Left forelimb (tissue), 1 donor: ENCODE measurements at places on chromosomes 4 and X.

DNA sequence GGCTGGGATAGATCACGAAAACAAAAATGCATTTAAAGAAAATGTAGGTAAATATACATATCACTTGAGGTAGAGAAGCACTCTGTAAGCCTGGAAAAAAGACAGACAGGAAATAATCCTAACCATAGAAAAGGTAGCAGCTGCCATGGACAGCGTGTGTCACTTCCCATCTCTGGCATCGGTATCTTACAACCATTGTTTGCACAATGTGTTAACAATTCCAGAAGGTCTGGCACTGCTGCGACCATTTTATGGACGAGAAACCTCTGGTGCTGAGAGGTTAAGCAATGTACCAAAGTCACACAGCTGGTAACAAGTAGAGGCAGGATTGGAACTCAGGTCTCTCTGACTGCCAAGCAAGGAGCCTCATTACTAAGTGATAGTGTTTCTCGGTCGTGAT, 1.7 kb upstream of the MTNR1A start:
- DNase-seq: no peak

- no peak for DNase-seq
These were observed 197.2 kb downstream of the ARHGAP24 start for GRCh38 chr4:85672116-85672515.

GRCh38 chr4:181690498-181690897, 552.7 kb upstream of the TENM3 start:
- DNase-seq: no peak

GRCh38 chrX:27241981-27242380, 221.2 kb downstream of the PPP4R3C start:
- DNase-seq: no peak

DNA sequence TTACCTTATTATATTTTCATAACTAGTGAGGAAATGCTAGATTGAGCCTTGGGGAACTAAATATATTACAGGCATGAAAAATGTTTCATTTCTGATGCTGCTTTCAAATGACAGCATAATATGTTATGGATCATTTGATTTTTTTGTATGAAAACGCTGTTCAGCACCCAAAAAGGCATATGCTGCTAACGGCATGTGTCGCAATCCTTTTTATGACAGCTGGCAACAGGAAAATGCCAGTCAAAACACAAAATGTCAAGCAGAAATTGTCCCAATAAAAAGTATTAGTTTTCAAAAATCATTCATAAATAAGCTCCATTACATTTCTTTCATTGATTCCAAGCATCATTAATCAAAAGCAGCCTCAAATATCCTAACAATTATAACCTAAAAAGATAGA, 1244.5 kb downstream of the PCDH7 start:
- DNase-seq: no peak

GRCh38 chr4:123399627-123400358, 3.2 kb downstream of the SPRY1 start:
- peak; percentile 85 for DNase-seq

DNA sequence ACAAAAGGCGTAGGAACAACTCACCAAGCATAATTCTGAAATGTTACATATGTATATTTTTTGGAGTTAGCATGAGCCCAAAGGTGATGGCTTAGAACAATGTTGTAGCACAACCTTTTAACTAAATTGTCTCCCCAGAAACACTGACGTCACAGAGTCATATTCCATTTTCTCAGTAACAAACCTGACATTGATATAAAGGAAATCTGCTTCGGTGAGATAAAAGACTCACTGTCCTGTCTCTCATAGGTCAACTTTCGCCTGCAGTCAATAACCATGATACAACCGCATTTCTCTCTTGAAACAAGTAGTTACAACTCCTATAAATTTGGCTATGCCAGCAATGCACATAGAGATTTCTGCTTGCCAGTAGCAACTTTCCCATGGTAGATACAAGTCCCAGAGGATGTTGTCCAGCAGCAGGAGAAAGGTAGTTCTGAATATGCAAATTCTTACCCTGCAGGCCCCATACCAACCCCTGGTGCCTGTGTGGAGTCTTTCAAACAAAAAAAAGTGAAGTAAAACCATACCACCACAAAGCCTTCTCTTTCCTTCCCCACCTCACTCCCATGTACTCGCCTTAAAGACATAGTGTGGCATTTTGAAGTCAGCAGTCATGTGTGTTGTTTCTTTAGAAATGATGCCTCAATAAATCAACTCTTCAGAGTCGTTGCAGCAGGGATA, 47.9 kb downstream of the MTM1 start:
- DNase-seq: no peak

DNA sequence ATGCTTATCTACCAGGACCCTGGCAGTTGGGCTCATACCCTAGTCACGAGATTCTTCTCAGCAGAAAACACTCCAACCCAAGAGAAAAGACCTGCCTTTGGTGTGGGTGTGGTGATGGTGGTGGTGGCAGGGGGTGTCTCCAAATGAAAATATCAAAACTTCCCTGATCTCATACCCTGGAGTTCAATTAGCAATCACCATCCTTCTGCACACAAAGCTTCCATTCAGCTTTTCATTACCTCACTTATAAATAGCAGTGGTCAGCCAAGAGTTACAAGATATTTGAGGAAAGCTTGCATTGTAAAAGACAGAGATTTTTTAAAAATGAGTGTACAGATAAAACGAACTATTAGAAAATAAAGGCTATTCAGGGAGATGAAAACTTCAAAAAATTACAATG, 580.8 kb upstream of the MAGEB2 start:
- no peak for DNase-seq

GRCh38 chr4:144104509-144105130, 35.9 kb downstream of the GYPA start:
- no peak for DNase-seq

GRCh38 chrX:1659664-1660461, 45.0 kb downstream of the ASMT start:
- DNase-seq: no peak

DNA sequence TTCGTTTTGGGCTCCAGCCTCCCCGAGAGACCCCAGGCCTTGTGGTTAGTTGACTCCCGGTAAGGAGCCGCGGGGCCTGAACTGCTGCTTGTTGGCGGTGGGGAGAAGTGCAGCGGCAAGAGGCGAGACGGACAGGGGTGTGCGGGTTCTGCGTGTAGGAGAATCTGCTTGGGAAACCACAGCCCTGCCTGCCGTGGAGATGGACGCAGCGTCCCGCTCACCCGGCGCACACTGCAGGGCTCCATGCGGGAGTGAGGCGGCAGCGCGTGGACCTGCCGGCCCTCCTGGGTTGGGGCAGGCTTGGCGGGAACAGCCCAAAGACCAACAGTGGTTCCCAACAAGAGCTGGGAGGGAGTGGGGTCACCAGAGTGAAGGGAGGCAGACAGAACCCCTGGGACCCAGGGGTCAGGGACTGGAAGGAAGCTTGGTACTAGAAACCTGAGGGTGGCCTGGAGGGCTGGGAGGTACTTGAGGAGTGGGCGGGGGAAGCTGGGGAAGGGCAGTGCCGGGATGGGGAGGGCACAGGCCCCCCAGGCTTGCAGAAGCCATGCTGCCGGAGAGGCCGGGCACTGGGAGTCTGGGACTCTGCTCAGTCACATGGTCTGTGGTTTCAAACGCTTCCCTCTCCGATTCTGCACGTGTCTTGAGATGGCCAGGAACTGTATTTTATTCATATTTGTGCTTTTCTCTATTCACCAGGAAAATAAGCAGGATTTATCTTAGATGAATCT, 70.8 kb downstream of the RGS12 start:
- no peak for DNase-seq

DNA sequence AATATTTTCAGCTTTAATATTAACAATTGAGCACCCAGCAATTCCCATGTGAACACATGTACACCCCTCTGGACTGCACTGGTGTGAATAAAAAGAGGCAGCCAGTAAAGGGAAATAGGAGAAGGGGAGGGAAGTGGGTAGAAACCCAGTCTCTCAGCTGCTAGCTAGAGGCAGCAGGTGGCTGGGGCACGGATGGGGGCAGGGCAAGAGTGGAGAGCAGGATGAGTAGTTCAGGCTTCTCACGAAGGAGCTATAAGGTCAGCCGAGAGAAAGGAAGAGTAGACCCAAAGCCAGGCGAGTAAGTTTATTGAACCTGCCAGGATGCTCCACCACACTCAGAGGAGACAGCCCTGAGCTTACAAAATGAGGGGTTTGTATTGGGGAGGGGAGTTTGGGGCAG, 184.8 kb upstream of the MTMR8 start:
- no peak for DNase-seq

DNA sequence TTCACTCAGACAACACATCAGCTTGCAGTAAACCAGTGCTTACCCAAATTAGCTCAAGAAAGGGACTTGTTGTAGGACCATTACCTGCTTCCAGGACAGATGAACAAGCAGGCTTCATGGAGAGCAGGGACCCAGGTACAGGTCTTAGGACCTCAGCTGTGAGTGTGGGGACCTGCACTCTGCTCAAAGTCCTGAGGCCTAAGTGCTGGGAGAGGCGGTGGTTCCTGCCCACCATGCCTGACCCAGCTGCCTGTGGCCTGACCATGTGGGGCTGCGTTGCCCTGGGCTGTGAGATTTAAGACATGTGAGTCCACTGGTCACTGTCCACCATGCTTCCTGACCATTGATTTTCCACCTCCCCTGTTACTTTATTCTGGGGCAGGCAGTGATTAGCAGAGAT, 140.2 kb downstream of the DCLK2 start:
- DNase-seq: no peak

GRCh38 chr4:71752383-71753042, 31.4 kb downstream of the GC start:
- no peak for DNase-seq

GRCh38 chrX:149877157-149877556, 3.8 kb upstream of the MAGEA8 start:
- no peak for DNase-seq

GRCh38 chrX:135481696-135482179, 38.7 kb upstream of the INTS6L start:
- no peak for DNase-seq

DNA sequence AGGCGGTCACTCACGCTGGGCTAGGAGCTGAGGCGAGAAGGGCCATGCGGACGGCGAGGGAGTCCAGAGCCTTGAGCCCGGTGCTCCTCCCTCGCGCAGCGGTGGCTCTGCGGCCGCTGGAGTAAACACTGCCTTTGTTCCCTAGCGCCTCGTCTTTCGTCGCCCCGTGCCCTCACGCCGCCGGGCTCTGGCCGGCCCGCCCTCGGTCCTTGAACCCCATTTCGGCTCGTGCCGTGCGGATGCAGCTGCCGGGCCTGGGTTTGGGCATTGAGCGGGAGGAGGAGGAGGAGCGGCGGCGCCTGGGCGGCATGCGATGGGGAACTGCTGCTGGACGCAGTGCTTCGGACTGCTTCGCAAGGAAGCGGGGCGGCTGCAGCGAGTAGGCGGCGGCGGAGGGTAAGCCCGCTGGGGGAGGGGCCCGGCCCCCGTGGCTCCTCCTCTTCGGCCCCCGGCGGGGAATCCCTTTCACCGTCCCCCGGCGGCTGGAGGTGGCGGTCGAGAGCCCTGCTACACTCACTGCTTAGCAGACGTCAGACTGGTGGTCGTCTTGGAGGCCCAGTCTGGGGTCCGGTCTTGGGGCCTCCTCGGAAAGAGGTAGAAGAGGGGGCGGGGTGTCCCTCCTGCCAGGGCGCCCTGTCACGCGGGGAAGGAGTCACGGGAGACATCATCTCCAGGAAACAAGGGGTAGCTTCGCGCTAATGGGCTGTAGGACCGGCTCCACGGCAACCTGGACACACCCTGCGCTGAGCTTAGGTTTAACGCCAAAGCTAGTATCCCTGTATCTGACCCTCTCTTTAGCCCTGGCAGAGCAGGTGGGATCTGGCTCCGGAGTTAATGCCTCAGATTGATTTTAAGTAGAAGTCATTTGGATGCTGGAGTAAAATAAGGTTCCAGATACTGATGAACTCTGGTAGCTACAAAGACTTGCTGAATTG, at the start of gene AP1AR:
Gene AP1AR (plus strand): TSS at position 9 of the 935 bp plus-strand sequence. CDS start 305 bp downstream, at position 314.
- DNase-seq: peak; percentile 91

- no peak for DNase-seq
These were observed 235.7 kb upstream of the HAND2 start for GRCh38 chr4:173765751-173766150.

GRCh38 chr4:85024671-85025070, 58.2 kb upstream of the WDFY3 start:
- DNase-seq: no peak

- DNase-seq: no peak
These were observed 83.1 kb downstream of the CPXCR1 start for GRCh38 chrX:88830111-88830510.

DNA sequence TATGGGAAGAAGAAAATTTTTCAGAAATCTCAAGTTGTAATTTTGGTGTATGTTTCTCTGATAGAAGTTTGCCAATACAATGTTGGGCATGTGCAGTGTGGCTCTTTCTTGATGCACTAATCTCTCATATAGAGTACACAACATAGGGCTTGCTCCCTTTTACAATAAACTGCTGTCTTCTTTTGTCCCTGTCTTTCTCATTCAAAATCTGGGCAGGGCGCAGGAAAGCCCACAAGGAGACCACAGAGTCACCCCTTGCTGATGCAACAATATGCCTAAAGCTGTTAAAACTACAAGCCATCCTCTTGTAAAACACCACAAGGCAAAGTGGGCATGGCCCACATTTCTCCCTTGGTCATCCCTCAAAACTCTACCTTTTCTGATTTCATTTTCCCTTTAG, 63.4 kb upstream of the TBC1D9 start:
- no peak for DNase-seq

GRCh38 chr4:40846532-40846931, 96.8 kb downstream of the NSUN7 start:
- DNase-seq: no peak

DNA sequence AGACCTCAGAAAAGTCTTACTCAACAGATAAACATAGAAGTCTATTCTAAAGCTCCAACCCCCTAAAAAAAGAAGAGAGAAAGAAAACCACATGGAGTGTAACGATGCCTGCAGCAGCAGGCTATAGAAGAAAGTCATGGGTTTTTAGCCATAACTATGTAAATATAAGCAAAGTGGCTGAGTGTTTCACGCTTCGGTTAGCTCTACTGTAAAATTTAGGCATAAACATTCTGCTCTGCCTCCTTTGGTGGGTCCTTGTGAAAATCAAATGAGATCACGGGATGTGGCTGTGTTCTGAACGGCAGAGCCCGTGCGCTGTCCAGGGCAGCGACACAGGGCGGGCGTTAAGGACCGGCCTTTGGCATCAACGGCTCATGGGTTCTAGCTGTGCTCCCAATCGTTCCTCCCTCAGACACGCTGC, 78.4 kb downstream of the IRF2 start:
- DNase-seq: no peak

- DNase-seq: no peak
These were observed 7.0 kb downstream of the SPP1 start for GRCh38 chr4:87982446-87983010.

- no peak for DNase-seq
These were observed 8.7 kb upstream of the ANXA5 start for GRCh38 chr4:121705521-121705920.
